ENCODE measurements at places on chromosomes 16 and 17.

DNA sequence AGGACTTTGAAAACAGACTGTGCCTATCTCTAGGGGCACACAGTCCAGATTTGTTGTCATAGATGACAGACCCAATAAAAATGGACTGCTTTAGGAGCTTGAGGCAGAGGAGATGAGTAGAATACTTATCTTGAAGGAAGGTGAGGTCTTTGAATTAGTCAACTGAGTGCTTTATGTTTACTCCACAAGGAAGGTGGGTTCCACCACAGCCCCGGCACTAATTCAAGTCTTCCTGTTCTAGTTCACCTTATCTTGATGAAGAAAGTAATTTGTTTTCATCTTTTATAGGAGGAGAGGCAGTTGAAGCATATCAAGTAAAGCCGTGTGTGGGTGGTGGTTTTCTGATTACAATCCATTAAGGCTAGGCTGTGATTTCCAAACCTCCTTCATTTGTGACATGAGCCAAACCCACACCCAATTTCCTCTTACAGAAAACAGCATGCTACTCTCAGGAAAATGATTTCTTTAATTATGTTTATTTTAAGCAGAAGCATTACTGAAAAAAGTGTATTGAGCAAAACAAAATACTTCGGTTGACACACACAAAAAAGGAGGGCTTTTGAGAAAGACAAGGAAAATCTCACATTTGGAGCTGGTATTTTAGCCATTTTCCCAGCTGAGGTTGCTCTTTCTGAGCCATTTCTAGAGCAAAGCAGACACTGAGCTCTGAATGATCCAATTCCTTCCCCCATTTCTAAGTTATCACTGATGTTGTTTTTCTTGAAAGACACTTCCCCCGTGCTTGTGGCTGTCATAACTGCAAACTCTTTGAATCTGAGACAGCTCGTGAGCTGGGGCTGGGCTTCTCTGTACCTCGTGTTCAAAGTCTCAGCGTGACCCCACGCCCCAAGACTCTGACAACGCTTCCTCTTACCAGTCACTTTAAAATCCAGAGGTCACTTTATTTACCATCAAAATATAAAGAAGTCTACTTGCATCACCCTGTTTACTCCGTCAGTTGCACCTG lies 35.4 kb downstream of the CDRT15 start:
- DNase-seq = no peak

GRCh38 chr16:58051821-58052603 lies 26.5 kb downstream of the MMP15 start:
- no peak for DNase-seq

DNA sequence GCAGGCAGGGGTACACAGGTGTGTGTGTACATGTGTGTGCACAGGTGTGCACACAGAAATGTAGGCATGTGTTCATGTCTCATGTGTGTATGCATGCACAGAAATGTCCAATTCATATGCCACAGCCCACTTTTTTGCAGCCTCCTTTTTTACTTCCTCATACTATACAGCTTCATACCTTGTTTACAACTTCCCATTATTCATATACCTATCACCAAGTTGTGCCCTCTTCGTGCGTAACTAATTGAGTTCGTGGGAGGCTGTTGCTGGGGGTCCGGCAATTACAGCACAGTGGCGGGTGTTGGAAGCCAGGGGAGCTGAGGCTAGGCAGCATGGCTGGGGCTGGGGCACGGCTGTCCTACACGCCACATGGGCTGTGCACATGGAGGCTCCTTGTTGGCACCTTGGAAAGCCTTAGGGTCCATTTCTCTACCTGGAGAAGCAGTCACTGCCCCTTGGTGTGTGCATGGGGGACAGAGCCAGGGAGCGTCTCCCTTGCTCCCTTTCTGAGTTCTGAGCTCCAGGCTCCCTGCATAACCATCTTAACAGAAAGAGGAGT lies 266.7 kb downstream of the ENGASE start:
- DNase-seq = no peak

DNA sequence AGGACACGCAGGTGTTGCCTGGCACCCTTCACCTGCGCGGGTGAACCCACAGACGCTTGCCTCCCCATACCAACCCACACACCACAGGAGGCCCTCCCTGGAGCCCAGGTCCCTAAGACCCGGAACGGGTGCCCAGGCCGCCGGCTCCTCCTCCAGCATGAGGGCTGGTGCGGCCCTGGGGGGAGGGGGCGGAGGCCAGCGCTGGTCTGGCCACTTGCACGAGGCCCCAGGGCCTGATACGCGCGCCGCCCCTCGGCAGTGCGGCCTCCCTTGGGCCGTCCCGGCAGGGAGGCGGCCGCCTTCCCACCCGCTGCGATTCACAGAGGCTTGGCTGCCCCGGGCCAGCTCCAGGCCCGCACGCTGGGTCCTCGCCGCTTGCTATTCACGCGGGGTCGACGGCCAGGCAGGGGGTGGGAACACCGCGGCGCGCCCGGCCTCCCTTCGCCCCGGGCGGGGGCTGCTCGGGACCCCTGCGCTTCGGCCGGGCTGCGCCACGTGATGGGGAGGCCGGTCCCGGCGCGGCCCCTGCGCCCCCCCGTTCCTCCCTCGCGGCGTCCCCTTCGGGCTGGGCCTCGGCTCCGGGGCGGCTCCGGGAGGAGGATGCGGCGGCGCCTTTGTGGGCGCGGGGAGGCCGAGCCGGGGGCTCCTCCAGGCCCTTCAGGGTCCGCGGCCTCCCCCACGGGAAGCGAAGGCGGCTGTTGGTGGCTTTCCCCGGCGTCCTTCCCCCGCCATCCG lies 685 bp downstream of the FASN start:
- DNase-seq = no peak

GRCh38 chr17:54257440-54257839 lies 434.7 kb downstream of the KIF2B start:
- no peak for DNase-seq

- no peak for DNase-seq
Observed at GRCh38 chr16:83854420-83854819, 44.5 kb upstream of the MLYCD start.

GRCh38 chr17:60618854-60619526 lies 19.0 kb downstream of the PPM1D start:
- DNase-seq = no peak

GRCh38 chr16:12896562-12896961 lies 4.8 kb upstream of the SHISA9 start:
- DNase-seq = no peak

DNA sequence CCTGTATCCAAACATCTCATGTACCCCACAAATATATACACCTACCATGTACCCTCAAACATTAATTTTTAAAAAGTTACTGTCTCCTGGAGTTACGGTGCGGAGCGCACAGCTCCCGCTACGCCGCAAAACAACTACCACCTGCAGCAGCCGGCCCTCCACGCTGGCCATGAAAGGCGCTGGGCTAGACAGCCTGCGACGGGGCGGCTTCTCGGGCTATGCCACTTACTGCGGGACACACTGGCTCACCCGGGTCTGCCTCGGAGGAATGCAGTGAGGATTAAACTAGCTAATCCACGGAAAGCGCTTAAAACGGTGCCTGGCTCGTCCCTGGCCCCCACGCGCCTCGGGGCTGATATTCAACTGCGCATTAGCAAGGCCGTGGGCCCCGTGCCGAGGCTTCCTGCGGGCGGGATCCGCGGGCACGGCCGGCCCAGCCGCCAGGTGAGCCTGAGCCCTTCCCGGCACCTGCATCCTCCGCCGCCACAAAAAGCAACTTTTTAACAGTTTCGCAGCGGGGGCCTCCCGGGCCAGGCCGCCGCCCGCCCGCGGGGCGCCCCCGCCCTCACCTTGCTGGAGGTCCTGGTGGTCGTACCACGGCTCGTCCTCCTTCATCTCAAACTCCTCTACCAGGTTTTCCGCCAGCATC lies 633 bp downstream of the CDR2 start:
- DNase-seq = no peak

DNA sequence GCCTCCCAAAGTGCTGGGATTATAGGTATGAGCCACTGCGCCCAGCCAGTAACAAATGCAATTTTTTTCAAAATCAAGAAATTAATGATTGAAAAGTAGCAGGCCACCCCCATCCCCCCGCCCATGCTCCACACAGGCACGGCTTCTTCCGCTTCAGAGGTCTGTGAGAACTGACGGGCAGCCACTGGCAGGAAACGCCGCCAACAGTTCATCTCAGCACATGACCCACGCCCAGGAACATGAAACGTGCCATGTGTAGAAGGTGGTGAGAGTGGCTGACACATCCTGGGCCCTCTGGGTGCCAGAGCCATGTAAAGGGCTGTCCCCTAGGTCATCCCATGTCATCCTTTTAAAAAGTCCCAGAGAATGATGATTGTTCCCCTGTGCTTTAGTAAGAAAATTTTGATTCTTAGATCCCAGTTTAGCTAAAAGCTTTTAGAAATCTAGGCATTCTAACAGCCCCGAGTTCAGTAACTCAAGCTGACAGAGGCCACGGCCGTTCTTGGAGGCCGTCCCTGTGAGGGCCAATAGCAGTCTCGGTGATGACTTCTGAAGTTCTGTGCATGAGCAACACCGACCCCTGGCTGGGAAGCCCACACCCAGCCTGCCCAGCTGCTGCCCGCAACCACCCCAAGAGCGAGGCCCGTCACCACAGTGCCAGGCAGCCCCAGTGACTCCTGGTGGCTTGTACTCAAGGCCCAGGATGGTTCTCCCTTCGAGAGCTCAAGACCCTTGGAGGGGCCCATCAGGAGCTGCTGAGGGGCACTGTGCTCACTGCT lies 52.1 kb downstream of the KLHDC4 start:
- no peak for DNase-seq

- peak; percentile 22 for DNase-seq
Observed at GRCh38 chr16:81366316-81366932, 51.7 kb downstream of the GAN start.

DNA sequence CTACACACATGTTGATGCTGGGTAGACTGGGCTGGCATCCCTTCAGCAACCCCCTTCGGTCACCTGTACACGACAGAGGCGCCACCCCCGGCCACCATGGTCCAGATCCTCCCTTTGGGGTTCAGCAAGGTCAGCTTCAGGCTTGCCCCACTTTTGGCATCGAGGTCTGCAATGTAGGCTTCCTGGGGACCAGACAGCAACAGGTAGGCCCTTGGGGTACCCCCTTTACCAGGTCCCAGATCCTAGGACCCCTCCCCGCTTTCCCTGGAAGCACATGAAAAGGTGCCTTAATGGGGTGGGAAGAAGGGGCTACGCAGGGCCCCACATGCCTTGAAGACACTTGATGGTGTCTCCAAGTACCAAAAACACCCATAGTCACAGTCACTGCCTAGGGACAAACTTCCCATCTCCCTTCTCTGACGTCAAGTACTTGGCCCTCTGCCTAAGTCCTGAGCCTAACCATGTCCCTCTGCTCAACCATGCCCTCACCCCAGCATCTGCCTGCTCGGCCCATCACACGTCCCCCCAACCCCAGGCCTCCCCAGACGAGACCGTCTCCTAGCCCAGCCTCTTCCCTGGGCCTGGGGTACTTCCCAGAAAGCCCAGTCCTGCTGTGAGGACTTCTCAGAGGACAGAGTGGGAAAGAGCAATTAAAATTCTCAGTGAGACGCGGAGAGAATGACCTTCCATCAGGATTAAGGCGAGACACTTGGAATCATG lies 12.1 kb downstream of the ACLY start:
- no peak for DNase-seq

GRCh38 chr17:80491478-80492342 lies 15.3 kb upstream of the NPTX1 start:
- DNase-seq = no peak

DNA sequence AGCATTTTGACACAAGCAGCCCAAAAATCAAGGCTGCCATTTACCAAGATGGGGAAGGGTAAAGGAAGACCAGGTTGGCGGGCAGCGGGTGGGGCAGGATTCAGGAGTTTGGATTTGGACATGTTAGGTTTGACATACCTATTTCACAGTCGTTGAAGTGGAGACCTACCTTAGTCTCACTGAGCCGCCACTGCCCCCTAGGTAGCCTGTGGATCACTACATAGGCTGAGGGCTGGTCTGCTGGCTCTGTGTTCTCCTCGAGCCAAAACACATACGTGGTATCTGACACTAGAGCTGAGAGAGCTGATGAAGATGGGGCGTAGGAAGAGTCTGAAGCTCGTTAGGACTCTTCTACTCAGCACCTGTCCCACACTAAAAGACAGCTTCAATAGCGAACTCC lies 115.1 kb downstream of the HIC1 start:
- no peak for DNase-seq

- DNase-seq = no peak
Observed at GRCh38 chr16:27636453-27637240, 86.7 kb downstream of the KATNIP start.
